ENCODE measurements at places on chromosomes 1 and 21.

- DNase-seq = no peak
Measured at GRCh38 chr1:98177751-98178150, 256.9 kb upstream of the DPYD start.

DNA sequence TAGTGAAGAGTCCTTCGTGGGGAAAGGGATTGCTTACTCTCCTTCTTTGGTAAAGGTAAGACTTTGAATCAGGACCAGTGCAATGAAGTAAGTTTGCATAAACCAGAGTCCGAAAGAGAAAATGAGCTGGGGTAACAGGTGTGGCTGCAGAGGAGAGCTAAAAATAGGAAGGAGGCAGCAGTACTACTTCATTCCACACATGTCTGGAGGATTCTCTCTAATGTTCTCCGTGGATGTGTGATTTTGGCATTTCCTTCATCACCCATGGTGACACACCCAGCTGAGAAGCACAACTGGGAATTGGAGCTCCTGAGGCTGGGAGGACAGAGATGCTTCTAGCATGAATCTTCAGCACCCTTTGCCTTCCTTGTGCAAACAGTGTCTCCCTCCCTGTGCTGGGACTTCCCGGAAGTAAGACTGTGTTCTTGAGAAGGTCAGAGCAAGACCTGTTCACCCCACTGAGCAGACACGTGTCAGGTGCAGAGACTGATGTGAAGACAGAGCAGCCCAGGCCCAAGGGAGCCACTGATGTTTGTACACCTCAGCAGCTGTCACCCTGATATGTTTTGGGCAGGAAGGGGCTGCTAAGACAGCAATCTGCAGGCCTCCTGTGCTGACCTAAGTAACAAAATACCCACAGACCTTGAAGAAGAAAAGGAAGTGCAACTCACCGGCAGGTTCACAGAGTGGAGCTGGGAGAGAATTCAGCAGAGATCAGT lies 13.3 kb downstream of the FCRL1 start:
- no peak for DNase-seq

DNA sequence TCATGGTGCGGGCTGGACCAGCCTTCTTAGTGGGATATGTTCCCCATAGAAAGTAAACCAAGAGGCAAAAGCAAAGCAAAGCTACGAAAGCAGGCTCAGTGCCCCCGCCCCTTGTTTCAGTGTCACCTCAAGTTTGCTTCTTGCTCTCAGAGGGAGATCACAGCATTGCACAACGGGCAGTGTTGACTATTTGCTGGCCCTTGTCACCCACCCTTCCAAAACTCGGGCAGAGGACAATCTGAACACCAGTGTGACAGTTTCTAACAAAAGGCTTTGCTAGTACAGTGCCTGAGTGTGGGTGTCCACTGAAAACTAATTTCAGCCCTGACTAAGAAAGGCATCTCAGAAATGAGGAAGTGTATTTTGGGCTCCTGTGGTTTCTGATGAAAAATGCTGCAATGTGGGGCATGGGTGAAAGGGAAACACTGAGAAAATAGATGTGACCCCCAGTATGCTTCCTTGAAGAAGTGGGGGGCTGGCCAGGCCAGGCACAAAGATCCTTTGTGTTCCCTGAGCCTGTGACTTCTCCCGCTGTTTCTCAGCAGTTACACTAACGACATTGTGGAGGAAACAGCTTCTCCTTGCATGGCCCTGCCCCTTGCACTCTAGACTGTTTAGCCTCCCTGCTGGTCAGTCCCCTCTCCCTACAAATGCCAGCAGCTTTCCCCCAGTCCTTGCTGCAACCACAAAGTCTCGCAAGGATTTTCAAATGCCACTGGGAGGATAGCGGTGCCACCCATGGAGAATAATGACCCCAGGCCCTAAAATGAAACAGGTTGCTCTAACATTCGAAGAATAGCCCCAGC lies 33.3 kb upstream of the KCNE1 start:
- no peak for DNase-seq

DNA sequence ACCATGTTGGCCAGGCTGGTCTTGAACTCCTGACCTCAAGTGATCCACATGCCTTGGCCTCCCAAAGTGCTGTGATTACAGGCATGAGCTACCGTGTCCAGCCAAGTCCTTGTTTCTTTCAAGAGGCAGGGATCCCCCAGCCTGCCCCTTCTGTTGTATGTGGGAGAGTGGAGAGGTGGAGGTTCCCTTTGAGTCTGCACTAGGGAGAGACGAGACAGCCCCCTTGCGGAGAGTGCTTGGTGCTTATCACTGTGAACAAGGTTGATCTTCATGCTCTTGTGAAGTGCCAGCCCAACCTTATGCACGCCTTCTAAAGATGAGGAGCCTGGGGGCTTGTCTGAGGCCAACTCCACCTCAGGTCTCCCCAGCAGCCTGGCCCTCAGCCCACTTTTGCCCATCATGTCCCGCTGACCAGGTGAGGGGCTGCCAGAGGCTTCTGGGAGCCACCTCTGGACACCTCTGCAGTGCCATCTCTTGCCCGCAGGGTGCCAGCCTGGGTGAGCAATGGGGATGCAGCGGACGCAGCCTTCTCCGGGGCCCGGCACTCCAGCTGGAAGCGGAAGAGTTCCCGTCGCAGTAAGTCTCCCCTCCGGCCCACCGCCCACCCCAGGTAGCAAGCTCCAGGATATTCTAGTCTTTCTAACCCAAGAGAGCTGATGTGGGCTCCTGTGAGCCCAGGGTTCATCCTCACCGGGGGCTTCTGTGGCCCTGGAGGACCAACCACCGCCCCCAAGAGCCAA lies 62.3 kb downstream of the ARHGEF10L start:
- DNase-seq = no peak

DNA sequence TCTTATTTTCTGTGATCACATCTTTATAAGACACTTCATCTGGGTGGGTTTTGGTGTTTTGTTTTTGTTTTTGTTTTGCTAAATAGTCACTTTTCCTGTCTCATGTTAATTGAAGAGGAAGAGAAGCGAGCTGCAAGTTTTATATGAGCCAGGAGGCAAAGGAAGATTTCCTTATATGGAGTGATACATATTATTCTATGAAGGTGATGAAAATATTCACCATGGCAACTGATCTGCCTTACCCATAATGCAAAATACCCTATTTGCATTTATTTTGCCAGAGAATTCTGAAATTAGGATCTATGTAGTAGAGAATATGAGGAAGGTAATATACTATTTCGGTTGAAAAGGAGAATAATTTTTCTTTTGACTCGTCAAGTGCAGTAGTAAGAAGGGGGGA lies 13.9 kb downstream of the CXADR start:
- DNase-seq = no peak

GRCh38 chr21:38032082-38032801 lies 116.0 kb upstream of the KCNJ6 start:
- DNase-seq = no peak

- DNase-seq = no peak
Measured at GRCh38 chr1:160346958-160347357, 3.8 kb downstream of the NCSTN start.

DNA sequence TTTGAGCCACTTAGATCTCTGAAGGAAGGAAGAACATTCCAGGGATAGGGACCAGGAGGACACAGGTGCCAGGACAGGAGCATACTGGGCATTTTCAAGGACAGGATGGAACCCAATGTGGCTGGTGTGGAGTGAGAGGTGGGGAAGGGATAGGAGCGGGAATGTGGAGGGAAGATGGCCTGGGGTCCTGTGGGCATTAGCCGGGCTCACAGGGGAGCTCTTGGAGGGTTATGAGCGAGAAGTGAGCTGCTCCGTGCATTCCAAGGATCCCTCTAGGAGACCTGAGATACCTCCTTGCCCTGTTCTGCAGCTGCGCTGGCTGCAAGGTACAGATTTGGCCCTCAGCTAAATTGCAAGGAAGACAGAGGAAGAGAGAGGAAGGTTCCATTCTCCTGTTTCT lies 87.5 kb downstream of the IER5 start:
- DNase-seq = no peak

DNA sequence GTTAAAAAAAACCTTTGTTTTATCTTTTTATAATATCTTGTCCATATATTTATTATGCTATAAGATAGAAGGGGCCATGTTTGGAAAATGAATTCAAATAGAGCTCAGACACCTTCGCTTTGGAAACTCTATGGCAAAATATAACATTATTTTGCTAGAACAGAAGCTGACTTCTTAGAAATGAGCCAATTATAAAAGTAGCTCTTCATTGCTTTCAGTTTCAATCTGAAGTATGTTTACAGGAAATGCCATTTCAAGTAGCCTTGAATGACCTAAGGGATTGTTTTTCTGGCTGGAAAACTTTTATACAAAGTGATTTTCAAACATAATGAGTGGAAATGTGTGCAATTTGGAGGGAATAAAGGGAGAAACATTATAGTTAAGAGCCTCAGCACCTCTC lies 37.8 kb upstream of the GBP5 start:
- no peak for DNase-seq

DNA sequence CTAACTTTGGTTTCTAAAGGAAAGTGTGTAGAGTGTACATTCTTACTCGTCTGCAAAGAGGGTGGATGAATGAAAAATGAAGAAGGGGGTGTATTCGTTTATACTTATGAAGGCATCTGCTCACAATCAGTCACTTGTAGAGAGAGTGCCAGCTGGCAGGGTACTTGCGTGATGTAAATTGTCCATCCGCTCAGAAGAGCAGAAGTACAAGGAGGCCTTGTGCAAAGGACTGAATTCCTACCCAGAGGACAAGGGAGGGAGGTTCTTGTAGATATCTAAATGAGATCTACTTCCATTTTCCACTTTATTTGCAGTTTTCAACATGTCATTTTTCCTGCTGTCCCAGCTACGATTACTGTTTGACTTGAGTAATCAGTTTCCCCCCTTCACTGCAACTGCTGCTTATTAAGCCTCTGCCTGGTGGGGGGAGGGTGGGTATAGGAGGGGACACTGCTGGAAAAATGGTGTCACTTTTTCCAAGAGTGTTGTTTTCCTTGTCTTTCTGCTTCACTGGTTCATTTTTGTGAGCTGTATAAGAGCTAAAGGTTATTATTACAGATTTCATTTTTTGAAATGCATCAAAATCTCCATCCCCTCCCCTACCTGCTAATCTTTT lies 67.3 kb downstream of the LAMC1 start:
- DNase-seq = peak; percentile 59
